CD14-positive monocyte (primary cell): ENCODE measurements at places on chromosomes 1 and 21. TPM values are rescaled to one million over a fixed set of nuclear protein-coding genes. Genes with fewer than 3 reads are reported as not detected.

INSRR gene
- polyA plus RNA-seq: not detected in 2 replicates

CD2 gene
- polyA plus RNA-seq: 0.60 and 0.89 TPM in 2 replicates

DYNLT5 gene
- polyA plus RNA-seq: 0.08 TPM in 1 of 2 replicates, not detected in the other

THEM5 gene
- not detected for polyA plus RNA-seq

RNF223 gene
- not detected for polyA plus RNA-seq

TEDDM1 gene
- polyA plus RNA-seq: not detected

RAB25 gene
- polyA plus RNA-seq: 0.23 and 0.27 TPM in 2 replicates

NSUN4 gene
- polyA plus RNA-seq: 8.5 TPM

CNIH3 gene
- not detected for polyA plus RNA-seq

DNAJC28 gene
- 0.21 TPM in 1 of 2 replicates, not detected in the other for polyA plus RNA-seq

TCEA3 gene
- 0.52 and 0.89 TPM in 2 replicates for polyA plus RNA-seq

ANKRD65 gene
- polyA plus RNA-seq: not detected

ALPL gene
- not detected for polyA plus RNA-seq
